ENCODE measurements at places on chromosomes 1 and 21. TPM values are rescaled to one million over a fixed set of nuclear protein-coding genes. Genes with fewer than 3 reads are reported as not detected.

Gene NHLH1
- total RNA-seq = 2.7 TPM

Gene NES
- total RNA-seq = 87.1 TPM

Gene C1orf226
- total RNA-seq = 12.4 TPM

Gene TNFRSF18
- total RNA-seq = not detected

Gene AQP10
- not detected for total RNA-seq

Gene TNFRSF25
- 30.7 TPM for total RNA-seq

Gene VWA1
- 19.8 TPM for total RNA-seq

Gene CA6
- total RNA-seq = not detected

Gene C1orf185
- not detected for total RNA-seq

Gene CFHR2
- total RNA-seq = not detected

Gene KIAA1614
- 52.6 TPM for total RNA-seq

Gene GJB5
- total RNA-seq = 1.0 TPM

Gene CCDC27
- total RNA-seq = not detected

Gene KRTAP19-3
- not detected for total RNA-seq

Gene PFDN2
- 28.0 TPM for total RNA-seq

Gene KCNA10
- not detected for total RNA-seq

Gene KIFAP3
- total RNA-seq = 99.8 TPM

Gene FCRL6
- total RNA-seq = 0.16 TPM

Gene CFAP126
- total RNA-seq = not detected

Gene HMCN1
- total RNA-seq = 20.4 TPM

Gene MIGA1
- 32.2 TPM for total RNA-seq

Gene HNRNPCL4
- not detected for total RNA-seq

Gene CLCNKB
- 0.55 TPM for total RNA-seq

Gene LCE1F
- total RNA-seq = not detected

Gene RASAL2
- 51.6 TPM for total RNA-seq

Gene FALEC
- not detected for total RNA-seq

Gene FMO5
- total RNA-seq = 2.2 TPM

Gene CRYBG2
- total RNA-seq = 1.9 TPM
